ENCODE measurements at places on chromosomes 6 and 20.

DNA sequence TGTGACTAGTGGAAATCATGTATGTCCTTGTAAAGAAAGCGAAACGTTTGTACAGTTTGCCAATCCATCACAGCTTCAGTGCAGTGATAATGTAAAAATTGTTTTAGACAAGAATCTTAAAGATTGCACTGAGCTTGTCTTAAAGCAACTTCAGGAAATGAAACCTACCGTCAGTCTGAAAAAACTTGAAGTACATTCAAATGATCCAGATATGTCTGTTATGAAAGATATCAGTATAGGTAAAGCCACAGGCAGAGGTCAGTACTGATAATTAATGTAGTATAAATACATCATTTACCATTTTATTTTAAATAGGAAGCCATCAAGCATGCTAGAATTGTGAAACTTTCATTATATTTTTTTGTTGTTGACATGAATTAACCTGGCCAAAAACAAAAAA lies 60.9 kb upstream of the SMIM8 start:
- DNase-seq: no peak

DNA sequence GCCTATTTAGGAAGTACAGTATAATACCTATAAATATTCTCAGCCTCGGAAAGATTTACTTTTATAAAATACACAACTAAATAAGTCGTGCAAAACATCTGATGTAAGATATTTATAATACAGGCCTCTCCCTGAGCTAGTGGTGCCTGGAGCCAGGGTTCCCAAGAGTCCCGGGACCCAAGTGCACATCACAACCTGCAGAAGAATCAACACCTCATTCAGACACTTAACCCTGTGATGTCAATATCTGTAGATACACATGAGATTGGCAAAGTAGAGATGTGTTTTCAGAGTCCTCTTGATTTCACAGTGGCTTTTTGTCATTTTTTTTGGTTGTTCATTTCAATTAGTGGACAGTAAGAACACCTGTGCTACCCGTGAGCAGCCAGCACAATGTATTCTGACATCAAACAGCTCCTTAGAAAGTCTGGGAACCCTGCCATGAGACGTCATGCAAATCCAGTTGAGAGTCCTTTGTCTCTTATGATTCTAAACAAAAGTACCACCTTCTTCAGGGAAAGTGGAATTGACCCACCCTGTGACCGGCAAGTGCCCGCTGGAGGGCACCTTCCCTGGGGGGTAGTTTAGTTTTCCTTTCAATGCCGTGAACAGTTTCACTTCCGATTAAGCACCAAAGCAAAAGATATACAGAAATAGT lies 101.6 kb downstream of the DACT2 start:
- no peak for DNase-seq

- peak; percentile 91 for DNase-seq
Measured at GRCh38 chr20:53949319-53949839, 121.0 kb downstream of the BCAS1 start.

GRCh38 chr6:147268254-147268653 lies 64.0 kb downstream of the STXBP5 start:
- peak; percentile 53 for DNase-seq

DNA sequence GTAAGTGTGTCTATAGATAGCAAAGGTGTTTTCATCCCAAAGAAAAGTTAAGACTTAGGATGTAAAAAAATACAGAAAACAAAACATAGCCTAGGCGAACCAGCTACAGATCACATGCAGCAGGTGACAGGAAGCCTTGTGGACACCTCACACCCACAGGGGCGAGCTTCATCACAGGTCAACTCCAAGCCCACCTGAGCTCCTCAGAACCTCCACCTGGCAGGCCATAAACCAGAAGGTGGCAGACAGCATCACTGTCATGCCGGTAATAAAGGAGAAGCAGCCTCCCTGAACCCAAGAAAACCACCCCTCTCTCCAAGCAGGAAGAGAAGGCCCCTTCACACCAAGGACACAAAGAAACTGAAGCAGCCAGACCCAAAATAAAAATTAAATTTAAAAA lies 1.0 kb downstream of the RALGAPA2 start:
- no peak for DNase-seq

DNA sequence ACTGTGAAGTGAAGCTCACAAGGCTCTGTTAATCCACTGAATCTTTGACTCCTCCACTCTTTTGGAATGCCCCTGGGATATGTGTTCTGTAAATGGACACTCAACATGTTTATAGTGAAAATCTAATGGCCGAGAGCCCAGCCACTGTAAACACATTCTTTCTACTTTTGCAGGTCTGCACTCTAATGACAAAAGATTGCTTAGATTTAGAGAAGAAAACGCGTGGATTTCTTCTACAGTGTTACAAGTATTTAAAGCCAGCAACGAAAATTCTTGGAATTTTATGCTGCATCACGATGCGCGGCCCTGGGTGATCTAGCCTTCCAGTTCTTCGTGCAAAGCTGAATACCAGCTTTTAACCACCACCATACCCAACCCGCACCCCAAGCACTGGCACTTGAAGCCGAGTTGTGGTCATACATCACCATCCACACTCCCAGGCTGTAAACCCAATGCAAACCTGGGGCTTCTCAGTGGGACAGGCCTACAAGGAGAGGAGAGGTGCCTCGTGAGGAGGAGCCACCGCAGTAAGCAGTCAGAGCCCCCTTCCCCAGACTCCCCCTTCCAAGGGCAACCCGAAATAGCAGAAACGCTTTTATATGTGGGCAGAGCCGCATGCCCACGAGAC lies 3.7 kb upstream of the FOXO3 start:
- peak; percentile 33 for DNase-seq

- no peak for DNase-seq
Measured at GRCh38 chr6:3898265-3898994, 49.3 kb downstream of the FAM50B start.

GRCh38 chr6:36616893-36617521 lies 22.8 kb downstream of the SRSF3 start:
- peak; percentile 66 for DNase-seq

DNA sequence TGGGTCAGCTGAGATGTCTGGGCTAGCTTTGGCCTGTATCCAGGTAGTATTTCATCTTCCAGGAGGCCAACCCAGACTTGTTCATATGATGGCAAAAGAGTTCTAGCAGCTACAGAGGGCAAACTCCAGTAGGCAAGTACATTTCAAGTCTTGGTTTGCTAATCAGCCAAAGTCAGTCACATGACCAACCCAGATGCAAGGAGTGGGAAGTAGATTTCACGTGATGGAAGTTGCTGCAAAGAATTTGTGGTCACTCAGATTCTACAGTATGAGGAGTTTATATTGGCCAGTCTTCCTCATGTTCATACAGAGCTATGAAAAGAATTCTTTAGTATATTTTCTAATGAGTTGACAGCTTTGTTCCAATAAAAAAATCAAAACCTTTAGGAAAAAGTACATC lies 101.8 kb downstream of the PHACTR1 start:
- DNase-seq: no peak

DNA sequence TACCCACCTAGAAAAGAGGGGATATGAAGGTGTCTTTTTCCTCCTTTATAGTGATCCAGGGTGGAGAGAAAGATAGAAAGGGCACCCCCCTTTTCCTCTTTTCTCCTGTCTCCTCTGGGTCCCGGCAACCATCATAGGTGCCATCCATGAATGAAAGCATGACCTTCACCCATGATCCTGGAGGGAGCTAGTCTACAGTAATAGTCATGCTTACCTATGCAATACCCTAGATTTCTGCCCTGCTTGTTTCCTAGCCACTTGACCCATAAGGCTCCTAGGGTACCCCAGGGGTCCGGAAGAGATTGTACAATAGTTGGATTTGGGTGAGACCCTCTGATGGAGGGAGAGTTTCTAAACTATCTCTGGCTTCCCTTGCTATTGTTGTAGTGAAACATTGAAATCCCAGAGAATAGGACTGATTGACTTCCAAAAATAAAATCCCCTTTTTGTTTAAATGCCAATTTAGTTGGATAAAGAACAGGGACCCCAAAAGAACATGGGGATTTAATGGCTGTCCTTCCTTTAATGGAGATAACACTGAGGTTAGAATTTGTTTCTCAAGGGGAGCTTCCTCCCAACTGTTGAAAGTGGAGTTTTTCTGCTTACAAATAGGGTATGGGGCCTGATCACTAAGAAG lies 366.8 kb upstream of the KHDRBS2 start:
- no peak for DNase-seq

DNA sequence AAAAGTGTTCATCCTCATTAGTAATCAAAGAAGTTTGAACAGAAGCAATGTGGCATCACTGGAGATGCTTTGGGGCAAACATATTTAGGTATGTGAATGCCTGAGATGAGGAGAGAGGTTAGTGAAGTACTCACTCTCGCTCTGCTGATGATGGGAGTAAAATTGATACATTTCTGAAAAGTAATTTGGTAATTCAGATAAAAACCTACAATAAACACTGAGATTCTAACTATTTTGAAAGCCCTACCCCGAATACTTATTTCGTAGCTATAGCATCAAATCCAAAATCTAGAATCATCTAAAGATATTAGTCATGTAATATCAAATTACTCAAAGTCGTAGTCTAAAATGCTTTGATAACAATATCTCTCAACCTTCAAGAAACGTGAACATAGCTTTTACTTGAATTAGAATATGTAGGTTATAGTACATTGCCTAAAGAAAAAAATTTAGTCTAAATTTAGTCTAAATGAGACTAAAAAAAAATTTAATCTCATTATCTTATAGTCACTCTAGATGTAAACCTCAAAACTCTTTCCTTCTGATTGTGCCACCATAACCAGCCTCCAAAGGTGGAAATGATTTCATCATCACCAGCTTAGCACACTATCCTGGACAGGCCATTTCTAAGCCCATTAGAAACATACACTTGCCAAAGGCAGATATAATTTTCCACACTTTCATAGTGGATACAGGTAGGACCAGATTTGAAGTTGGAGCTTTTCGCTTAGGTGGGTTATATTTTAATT lies 232.5 kb upstream of the TAB2 start:
- no peak for DNase-seq

- no peak for DNase-seq
Measured at GRCh38 chr6:35034411-35035191, 106.5 kb downstream of the TCP11 start.

DNA sequence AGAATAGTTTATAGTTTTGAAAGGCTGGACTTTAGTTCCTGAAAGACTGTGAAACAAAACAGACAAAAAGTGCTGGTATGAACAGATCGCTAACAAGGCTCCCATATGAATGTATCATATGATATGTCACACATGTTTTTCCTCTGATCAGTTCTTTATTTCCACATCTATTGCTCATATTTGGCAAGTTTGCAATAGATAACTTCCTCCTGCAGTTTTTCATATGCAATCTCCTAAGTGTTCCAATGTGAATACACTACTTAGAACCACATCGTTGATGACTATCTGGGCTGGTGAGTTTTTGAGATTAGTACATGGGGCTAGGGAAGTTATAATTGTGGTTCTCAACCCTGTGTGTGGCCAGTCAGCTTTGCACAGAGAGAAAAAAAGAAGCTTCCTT lies 23.1 kb downstream of the CRYBG1 start:
- peak; percentile 52 for DNase-seq

- DNase-seq: no peak
Measured at GRCh38 chr6:107399935-107400334, 59.4 kb downstream of the PDSS2 start.

DNA sequence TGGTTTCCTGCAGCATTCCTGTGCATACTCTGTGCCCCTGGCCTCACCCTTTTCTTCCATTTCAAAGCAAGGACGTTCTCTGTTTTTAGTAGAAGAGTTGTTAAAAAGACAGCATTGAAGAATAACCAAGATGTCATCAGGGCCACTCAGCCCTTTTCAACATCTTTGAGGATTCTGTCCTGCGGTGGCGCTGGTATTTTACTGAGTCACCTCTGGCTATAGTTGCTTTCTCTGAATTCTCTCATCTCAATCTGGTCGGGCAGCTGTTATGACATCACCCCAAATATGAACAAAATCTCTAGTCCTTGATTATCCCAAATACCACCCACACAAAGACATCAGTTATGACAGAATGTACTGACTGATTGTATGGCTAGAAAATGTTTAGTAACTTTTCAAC lies 204.2 kb downstream of the GRIK2 start:
- peak; percentile 72 for DNase-seq

Data from foreskin fibroblast (primary cell).